Glomerular endothelial cell (primary cell): ENCODE measurements at places on chromosomes 11 and 22.

DNA sequence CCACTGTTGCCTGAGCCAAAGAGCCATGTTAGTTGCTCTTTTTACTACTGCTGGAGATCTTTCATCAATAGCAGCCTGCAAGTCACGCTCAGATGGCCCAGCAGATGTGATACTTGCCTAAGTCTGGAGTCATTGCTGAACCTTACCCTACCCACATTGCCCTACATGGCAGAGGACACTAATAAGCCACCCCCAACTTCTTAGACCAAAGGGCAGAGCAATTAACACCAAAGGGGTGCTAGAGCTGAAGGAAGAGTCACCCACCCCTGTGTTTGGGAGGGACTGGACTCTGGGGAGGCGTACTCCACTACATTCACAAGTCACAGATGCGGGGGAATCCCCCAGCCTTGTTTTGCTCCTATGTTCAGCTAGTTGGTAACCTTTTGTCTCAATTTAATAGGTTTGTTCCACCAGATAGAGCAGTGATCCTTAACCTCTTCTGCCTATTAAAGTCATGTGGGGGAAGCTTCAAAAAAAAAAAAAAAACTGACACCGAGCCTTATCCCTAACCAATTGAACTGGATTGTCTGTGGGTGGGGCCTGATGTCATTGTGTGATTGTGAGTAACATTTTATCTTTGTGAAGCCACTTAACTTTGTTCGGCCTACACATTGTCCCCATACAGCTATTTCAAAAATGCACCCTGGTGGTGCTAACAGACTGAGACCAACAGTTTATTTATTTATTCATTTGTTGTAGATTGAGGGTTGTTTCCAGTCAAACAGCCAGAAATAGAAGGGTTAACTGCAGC is 13.1 kb downstream of the ADM start:
- no peak for DNase-seq

- DNase-seq: no peak
Measured at GRCh38 chr22:48973694-48974041, 854.0 kb downstream of the BRD1 start.

GRCh38 chr11:50298182-50298988 is 265.7 kb downstream of the OR4C45 start:
- no peak for DNase-seq

- DNase-seq: no peak
Measured at GRCh38 chr11:131910523-131911387, 540.3 kb downstream of the NTM start.

DNA sequence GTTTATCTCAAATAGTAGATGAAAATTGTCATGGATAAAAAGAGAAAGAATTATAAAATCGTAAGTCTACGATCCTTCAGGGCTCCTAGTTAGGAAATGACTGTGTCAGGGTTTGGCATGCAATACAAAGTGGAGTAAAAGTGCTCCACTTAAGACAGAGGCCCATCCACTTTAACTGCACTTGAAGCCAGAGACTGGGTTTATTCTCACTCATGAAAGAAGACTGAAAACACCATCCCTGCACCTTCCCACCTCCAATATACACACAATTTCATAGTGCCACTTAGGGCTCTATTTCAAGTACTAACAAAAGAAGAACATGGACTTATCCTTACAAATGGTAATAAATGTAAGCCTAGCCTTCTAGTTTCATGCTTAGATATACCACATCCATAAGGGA is 70.7 kb downstream of the ANO5 start:
- DNase-seq: no peak

DNA sequence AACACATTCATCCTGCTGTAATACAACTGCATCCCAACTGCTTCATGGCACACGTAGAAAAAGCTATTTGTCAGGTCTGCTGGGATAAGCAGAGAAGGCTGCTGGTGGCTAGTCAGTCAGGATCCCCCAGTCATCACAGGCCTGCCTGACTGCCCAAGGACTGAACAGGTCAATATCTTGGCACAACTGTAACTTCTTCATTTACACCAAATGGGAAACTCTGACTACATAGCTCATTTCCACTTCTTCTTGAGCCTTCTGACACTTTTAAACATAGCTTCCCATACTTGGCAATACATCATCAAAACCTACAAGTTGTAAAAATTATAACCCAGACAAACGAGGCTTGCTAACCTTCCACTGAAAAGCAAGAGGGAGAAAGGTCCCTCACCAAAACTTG is 2.8 kb downstream of the TMEM9B start:
- DNase-seq: no peak

GRCh38 chr22:49573109-49573765 is 254.4 kb downstream of the BRD1 start:
- DNase-seq: no peak

DNA sequence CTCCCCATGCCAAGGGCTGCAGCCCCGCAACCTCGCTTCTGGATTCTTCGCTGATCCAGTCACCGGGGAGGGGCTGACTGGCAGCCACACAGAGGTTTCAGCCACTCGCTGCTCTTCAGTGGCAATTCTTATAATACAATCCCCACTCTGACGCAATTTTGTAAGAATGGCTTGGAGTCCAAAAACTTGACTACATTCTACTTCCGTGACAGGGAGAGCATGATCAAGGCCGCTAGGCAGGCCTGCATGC is 14.9 kb downstream of the PPM1F start:
- no peak for DNase-seq

DNA sequence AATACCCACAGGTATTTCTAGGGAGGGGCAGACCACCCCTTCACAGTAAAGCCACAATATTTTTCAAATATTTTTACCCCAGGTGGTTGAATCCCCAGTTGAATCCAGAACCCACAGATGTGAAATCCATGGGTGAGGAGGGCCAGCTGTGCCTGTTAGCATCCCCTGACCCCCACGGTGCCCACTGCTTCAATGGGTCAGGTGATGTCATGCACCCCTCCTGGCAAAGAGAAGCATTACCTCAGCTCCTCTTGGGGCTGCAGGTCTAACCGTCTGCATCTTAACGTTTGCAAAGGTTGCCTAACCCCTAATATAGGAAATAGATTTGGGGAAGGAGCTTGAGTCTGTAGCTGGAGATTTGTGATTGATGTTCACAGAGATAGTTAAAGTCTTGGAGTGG is 24.7 kb upstream of the IL17RA start:
- no peak for DNase-seq

DNA sequence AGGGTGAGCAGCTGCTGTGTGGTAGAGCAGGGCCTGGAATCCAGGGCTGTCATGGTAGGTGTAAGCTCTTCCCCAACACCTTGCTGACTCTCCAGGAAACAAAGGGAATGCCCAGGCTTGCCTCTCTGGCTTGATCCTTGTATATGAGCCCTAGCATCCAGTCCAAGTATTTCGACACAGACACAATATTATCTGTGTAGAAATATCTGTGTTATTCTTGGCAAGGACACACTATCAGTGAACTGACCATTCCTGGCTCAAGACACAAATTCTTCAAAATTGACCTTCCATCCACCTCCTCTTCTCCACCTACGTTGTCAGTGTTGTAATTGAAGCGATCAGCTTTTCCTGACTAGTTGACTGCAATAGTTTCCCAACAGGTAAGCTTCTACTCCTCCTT is 312.0 kb upstream of the NARS2 start:
- DNase-seq: no peak

- DNase-seq: no peak
Measured at GRCh38 chr11:82733444-82734119, at the start of gene FAM181B. TSS of gene FAM181B (minus strand) at chr11:82733864. CDS start at chr11:82733729, 135 bp downstream.

DNA sequence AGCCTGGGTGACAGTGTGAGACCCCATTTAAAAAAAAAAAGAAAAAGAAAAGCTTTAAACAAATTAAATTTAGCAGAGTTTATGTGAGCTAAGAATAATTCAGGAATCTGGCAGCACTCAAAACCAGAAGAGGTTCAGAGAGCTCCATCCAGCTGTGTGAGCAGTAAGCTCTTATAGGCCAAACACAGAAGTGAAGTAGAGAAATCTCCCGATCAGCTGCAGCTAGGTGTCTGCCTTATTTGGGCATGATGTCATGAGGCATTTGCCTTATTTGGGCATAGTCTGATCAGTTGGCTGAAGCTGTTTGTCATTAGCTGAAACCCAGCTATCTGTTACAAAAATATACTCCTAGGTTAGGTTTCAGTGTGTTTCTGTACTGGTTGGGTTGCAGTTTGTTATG is 8.2 kb downstream of the MS4A15 start:
- no peak for DNase-seq

GRCh38 chr11:84543367-84544159 is 1083.6 kb downstream of the DLG2 start:
- no peak for DNase-seq

- no peak for DNase-seq
Measured at GRCh38 chr22:38067028-38067415, 9.8 kb downstream of the PICK1 start.

DNA sequence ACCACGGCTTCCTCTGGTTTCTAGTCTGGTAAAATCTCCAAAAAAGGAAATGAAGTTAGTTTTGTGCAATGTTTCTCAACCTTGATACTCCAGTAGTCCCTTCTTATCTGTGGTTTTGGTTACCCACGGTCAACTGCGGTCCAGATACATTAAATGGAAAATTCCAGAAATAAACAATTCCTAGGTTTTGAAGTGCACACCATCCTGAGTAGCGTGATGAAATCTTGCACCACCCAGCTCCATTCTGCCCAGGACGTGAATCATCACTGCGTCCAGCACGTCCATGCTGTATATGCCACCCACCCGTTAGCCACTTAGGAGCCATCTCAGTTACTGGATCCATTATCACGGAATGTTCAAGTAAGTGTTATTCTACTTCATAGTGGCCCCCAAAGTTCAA is 117.0 kb downstream of the FBXO7 start:
- no peak for DNase-seq

GRCh38 chr22:49210606-49211005 is 617.1 kb downstream of the BRD1 start:
- DNase-seq: no peak

DNA sequence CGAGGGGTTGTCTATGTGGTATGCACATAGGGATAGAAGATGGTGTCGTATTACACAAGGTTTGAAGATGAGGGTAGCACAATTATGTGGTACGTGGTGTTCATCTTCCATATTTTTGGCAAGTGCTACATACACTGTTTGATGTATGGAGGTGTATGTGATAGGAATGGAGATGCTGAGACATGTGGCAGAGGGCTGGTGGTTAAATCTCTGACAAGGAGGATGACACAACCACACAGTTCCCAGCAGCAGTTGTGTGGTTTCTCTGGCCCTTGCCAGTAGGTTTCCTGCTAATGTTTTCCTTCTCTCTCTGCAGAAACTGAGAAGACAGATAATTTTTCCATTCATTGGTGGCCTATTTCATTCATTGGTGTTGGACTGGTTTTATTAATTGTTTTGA is 17.0 kb downstream of the NCR3LG1 start:
- DNase-seq: no peak

GRCh38 chr22:49589301-49589700 is 238.4 kb downstream of the BRD1 start:
- no peak for DNase-seq

DNA sequence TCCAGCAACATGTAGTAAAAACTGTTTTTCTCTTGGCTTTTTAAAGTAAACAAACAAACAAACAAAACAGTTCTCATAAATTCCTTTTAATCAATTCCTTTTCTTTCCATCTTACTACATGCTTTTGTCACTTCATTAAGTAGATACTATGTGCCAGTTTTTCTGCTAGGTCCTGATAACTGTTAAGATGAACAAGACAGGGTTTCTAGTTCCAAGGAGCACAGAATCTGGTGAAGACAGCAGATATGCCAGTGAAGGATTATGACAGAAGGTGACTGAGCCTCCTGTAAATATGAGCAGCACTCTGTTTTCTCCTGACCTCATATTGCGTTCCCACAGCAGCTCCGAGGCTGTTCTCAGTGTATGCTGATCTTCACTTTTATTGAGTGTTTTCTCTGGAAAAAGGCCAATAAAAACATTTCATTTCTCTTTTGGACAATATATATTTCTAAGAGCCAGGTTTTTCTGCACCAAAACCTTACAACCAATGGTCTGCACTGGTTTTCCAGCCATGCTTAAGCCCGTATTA is 45.8 kb downstream of the HEPHL1 start:
- DNase-seq: no peak

DNA sequence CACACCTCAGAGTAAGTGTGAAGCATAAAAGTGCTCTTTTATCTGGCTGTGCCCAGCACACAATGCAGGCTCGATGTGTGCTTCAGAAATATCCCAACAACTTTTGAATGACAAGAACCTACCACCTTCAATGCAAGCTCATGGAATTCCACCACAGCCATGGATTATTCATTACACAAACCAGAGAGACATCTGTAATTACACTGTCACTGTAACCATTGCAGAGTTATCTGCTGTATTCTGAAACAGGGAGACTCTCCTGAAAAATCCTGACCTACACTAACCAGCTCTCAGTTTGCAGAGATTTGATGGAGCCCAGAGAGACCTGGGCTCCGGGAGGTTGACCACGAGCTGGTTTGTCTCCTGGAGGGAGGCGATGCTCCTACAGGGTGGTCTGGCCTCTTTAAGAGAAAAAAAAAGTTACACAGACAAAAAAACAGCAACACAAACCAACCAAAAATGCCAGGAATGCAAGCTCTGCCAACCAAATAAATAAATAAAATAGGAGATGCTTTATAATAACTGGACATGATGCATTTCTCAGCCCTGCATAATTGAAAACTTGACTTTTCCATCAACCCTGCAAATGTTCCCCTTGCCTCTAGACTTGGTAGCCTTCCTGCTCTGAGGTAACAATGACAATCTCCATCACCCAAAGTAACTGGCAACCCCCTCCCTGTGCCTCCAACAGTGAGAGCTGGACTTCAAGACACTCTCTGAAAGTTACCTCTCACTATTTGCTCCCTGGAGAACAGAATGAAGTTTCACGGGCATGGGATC is 69.7 kb downstream of the ETS1 start:
- no peak for DNase-seq

GRCh38 chr11:80846979-80847378 is 1406.1 kb upstream of the TENM4 start:
- DNase-seq: no peak

- no peak for DNase-seq
Measured at GRCh38 chr11:133711545-133711944, 133.8 kb downstream of the SPATA19 start.

GRCh38 chr11:65791719-65792213 is 4.9 kb downstream of the OVOL1 start:
- DNase-seq: no peak

- no peak for DNase-seq
Measured at GRCh38 chr11:26904132-26904531, 89.8 kb upstream of the FIBIN start.
